A549 treated with dexamethasone at 1 μM for 4 hours (cell line): ENCODE measurements at places on chromosomes 11 and 22. TPM values are rescaled to one million over a fixed set of nuclear protein-coding genes. Genes with fewer than 3 reads are reported as not detected.

The RIBC2 gene
- 1.8 to 2.0 TPM (median 1.9 TPM) in 5 replicates for total RNA-seq

The C11orf91 gene
- total RNA-seq: 0.53 to 1.7 TPM (median 0.91 TPM) in 5 replicates

The ADM2 gene
- total RNA-seq: 0.38 to 0.62 TPM (median 0.60 TPM) in 5 replicates

The SYT13 gene
- 5.8 to 7.5 TPM (median 6.6 TPM) in 5 replicates for total RNA-seq

The MS4A15 gene
- total RNA-seq: not detected in 5 replicates

The RBMXL2 gene
- total RNA-seq: not detected in 5 replicates

The GLB1L3 gene
- total RNA-seq: 0.02 to 0.04 TPM in 2 of 5 replicates, not detected in the others

The FAM227A gene
- total RNA-seq: 0.47 to 0.68 TPM (median 0.62 TPM) in 5 replicates

The FAT3 gene
- total RNA-seq: 0.26 to 0.96 TPM (median 0.65 TPM) in 5 replicates

The OR4D5 gene
- total RNA-seq: not detected in 5 replicates

The RASSF10 gene
- 0.54 to 1.0 TPM (median 0.75 TPM) in 5 replicates for total RNA-seq

The DUSP18 gene
- total RNA-seq: 4.1 to 6.8 TPM (median 5.2 TPM) in 5 replicates

The COMMD9 gene
- total RNA-seq: 44.5 to 53.5 TPM (median 52.1 TPM) in 5 replicates

The RNF169 gene
- total RNA-seq: 4.0 to 6.2 TPM (median 5.9 TPM) in 5 replicates

The PLEKHB1 gene
- 0.61 to 1.6 TPM (median 1.0 TPM) in 5 replicates for total RNA-seq

The KCTD14 gene
- 1.6 to 1.9 TPM (median 1.6 TPM) in 5 replicates for total RNA-seq

The OR10D3 gene
- not detected in 5 replicates for total RNA-seq

The CASP5 gene
- not detected in 5 replicates for total RNA-seq

The DUSP8 gene
- 0.78 to 1.8 TPM (median 1.3 TPM) in 5 replicates for total RNA-seq

The LSP1 gene
- total RNA-seq: 1.6 to 2.9 TPM (median 2.0 TPM) in 5 replicates

The VSIG2 gene
- total RNA-seq: not detected in 5 replicates

The NPAS4 gene
- 0.03 TPM in 1 of 5 replicates, not detected in the others for total RNA-seq

The GAL gene
- total RNA-seq: 12.0 to 21.5 TPM (median 18.0 TPM) in 5 replicates

The HMGXB4 gene
- 8.5 to 12.5 TPM (median 11.4 TPM) in 5 replicates for total RNA-seq

The OR51I1 gene
- total RNA-seq: not detected in 5 replicates

The OR6T1 gene
- total RNA-seq: not detected in 5 replicates

The CDCA5 gene
- 64.4 to 77.1 TPM (median 72.9 TPM) in 5 replicates for total RNA-seq

The BARX2 gene
- not detected in 5 replicates for total RNA-seq

The TKFC gene
- 49.5 to 71.9 TPM (median 67.7 TPM) in 5 replicates for total RNA-seq

The GSTT2B gene
- 0.16 to 0.35 TPM (median 0.26 TPM) in 5 replicates for total RNA-seq

The CHEK1 gene
- 29.7 to 35.7 TPM (median 32.4 TPM) in 5 replicates for total RNA-seq

The SLCO2B1 gene
- 3.4 to 4.5 TPM (median 3.5 TPM) in 5 replicates for total RNA-seq

The CCDC116 gene
- total RNA-seq: 0.06 to 0.14 TPM (median 0.09 TPM) in 3 of 5 replicates, not detected in the others

The DLG2 gene
- total RNA-seq: 0.22 to 0.31 TPM (median 0.24 TPM) in 5 replicates

The ZFTA gene
- 3.8 to 5.6 TPM (median 5.1 TPM) in 5 replicates for total RNA-seq

The LMO1 gene
- total RNA-seq: 1.9 to 3.6 TPM (median 2.7 TPM) in 5 replicates

The CASP4 gene
- total RNA-seq: 4.0 to 6.5 TPM (median 4.4 TPM) in 5 replicates

The MYOD1 gene
- 0.06 to 0.15 TPM (median 0.07 TPM) in 3 of 5 replicates, not detected in the others for total RNA-seq

The CDC45 gene
- total RNA-seq: 22.7 to 25.4 TPM (median 24.0 TPM) in 5 replicates

The RASD2 gene
- total RNA-seq: 0.61 to 0.92 TPM (median 0.80 TPM) in 5 replicates

The PHOX2A gene
- not detected in 5 replicates for total RNA-seq

The RCOR2 gene
- 0.91 to 1.1 TPM (median 1.0 TPM) in 5 replicates for total RNA-seq
